ENCODE measurements at places on chromosomes 5 and 9.

DNA sequence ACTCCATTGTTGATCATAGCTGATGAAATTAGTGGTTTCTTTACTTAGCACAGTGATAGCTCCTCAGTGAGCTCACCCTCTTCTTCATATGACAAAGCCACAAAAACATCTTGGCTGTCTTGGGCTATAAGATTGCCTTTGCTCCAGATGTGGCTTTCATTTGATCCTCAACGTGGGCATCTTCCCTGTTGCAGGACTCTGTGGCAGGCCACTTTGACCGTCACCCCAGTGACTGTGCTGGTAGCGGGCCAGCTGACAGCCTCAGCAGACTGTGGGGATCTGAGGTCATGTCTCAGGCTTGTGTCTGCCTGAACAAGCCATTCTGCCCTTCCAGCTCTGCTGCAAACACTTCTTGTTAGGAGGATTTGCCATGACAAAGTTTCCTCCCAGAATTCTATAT, 422.2 kb downstream of the NR2F1-AS1 start:
- no peak for DNase-seq

GRCh38 chr5:35794328-35794619, 62.4 kb upstream of the IL7R start:
- no peak for DNase-seq

- DNase-seq, result no peak
These were observed 189.5 kb downstream of the FER start for GRCh38 chr5:108937221-108937620.

DNA sequence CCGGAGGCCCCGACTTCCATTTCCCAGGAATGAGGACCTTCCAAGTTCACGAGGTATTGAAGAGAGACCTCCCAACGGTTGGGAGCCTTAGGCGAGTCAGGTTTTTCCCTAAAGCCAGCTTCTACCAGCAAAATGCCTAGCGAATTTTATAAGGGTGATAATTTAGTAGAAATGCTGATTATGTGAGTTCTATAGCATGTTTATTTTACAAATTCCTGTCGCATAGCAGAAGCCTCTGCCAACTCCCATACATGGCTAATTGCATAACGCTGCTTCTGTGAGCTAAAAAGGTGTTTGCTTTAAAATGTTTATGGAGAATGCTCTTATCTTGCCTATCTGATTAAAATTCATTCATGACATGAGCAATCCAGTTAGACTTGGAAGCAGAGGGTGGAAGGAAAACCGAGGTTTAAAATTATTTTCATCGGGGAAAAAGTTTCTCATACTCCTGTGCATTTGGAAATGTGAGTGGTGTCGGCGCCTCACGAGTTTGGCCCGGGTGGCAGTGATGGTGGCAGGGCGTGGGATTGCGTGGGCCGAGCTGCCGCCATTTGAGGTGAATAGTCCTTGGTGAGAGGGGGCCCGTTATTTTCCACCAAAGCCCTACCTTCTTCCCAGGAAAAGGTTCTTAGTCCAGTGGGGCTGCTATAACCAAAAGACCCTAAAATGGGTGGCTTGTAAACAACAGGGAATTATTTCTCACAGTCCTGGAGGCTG, 104.4 kb upstream of the FCN2 start:
- no peak for DNase-seq
